Right lung (tissue), 10 donors: ENCODE measurements at places on chromosomes 6 and 20. TPM values are rescaled to one million over a fixed set of nuclear protein-coding genes. Genes with fewer than 3 reads are reported as not detected.

The INSM1 gene
- 0.66 TPM for polyA plus RNA-seq

The LCA5 gene
- 17.3 TPM for polyA plus RNA-seq

The EYS gene
- polyA plus RNA-seq: 0.28 TPM

The WFDC5 gene
- not detected for polyA plus RNA-seq

The FAXC gene
- 13.3 TPM for polyA plus RNA-seq

The TINAG gene
- not detected for polyA plus RNA-seq

The PRICKLE4 gene
- 14.9 TPM for polyA plus RNA-seq

The RIPOR3 gene
- 3.0 TPM for polyA plus RNA-seq

The EBF4 gene
- 32.9 TPM for polyA plus RNA-seq

The MYH7B gene
- 1.7 TPM for polyA plus RNA-seq

The ASIP gene
- 0.32 TPM for polyA plus RNA-seq

The RFX6 gene
- 2.9 TPM for polyA plus RNA-seq

The C20orf202 gene
- polyA plus RNA-seq: 1.0 TPM
